ENCODE measurements at places on chromosomes 13 and 19.
A peak's percentile ranks its signal among the peaks of the same experiment; 100 is the strongest.

DNA sequence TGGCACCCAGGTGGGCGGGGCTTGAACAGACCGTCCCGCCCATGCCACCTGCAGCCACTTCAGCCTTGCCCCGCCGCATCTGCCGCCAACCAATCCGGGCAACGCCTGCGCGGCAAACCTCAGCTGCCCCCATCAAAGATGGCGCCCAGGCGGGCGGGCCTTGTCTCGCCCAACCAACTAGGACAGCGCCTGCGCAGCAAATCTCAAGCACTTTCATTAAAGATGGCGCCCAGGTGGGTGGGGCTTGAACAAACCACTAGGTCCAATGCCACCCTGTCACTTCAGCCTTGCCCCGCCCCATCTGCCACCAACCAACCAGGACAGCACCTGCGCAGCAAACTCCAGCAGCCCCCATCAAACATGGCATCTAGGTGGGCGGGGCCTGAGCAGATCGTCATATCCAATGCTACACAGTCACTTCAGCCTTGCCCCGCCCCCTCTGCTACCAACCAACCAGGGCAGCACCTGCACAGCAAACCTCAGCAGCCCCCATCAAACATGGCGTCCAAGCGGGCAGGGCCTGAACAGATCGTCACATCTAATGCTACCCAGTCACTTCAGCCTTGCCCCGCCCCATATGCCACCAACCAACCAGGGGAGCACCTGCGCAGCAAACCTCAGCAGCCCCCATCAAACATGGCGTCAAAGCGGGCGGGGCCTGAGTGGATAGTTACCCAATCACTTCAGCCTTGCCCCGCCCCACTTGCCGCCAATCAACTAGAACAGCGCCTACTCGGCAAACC lies 1.4 kb downstream of the PEG3 start:
- no peak for DNase-seq

- no peak for DNase-seq
These were observed 180.9 kb downstream of the B3GLCT start for GRCh38 chr13:31380715-31381114.

DNA sequence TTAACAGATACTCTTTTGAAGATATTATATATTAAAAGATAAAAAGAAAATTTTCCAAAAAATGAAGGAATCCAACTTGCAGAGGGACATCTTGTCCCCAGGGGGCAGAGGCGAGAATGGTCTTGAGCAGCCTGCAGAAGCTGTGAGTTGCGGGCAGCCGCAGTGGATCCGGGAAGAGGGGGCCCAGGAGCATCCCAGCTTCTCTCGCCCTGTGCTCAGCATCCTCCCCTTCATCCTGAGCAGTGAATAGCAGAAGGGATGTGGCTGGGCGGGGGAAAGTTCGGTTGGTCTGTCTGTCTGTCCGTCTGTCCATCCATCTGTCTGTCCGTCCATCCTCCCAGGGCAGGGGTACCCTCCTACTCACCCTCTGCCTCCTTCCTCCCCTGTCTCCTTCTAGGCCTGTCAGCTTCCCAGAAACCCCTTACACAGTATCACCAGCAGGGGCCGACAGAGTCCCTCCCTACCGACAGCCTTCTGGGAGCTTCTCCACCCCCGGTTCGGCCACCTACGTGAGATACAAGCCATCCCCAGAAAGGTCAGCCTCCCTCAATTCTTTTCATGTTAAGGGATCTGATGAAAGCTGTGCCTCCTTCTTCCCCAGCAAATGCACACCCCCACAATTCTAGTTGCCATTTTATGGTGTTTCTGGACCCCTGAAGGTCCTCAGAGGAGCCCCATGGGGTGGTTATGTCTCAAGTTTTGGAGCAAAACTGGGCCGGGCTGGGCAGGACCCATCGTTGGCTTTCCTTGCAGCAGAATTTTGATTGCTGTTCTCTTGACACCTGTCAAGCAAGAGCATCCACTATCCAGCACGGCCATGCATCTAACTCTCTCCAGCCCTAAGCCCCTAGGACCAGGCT lies 81.6 kb downstream of the DPF1 start:
- peak; percentile 53 for DNase-seq

- no peak for DNase-seq
These were observed 780.1 kb downstream of the SLITRK6 start for GRCh38 chr13:85019121-85019520.

- no peak for DNase-seq
These were observed 182.8 kb downstream of the MYO16 start for GRCh38 chr13:108812165-108812564.

GRCh38 chr13:95800436-95800835 lies 123.5 kb downstream of the DNAJC3 start:
- no peak for DNase-seq

DNA sequence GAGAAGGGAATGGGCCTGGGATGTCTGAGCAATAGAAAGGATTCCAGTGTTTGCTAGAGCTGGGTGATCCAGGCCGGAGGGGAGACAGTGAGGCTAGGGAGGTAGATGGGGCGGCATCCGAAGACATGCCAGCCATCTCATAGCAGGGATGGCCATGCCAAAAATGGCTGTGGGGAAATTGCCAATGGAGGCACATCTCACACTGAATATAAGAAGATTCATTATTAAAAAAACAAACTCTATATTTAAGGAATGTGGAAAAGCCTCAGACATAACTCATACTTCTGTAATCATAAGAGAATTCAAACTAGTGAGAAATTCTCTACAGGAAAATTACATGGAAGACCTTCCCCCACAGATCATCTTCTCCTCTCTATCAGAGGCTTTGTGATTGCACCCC lies 289.2 kb downstream of the FGF9 start:
- no peak for DNase-seq

- no peak for DNase-seq
These were observed 8.6 kb downstream of the ISOC2 start for GRCh38 chr19:55452749-55453346.

GRCh38 chr13:27765650-27766049 lies 26.6 kb upstream of the GSX1 start:
- DNase-seq = no peak

- DNase-seq = no peak
These were observed 126.9 kb upstream of the SLC7A1 start for GRCh38 chr13:29722415-29722814.

DNA sequence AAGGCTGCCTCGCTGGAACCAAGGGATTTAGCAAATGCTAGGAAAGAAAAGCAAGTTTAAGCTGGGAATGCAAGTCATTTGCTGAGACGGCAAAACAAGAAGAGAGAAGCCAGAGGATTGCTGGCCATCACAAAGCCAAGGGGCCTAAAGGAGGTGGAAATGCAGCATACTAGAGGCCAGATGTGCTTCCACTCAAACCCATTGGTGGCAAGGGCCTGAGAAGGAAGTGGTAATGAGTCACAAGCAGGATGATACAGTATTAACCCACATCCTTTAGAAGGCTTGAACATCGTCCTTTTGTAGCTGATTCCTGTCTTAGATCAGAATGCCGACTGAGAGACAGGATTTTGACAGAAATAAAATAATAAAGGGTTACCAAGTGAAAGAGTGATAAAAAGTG lies 68.2 kb downstream of the ITGBL1 start:
- no peak for DNase-seq

DNA sequence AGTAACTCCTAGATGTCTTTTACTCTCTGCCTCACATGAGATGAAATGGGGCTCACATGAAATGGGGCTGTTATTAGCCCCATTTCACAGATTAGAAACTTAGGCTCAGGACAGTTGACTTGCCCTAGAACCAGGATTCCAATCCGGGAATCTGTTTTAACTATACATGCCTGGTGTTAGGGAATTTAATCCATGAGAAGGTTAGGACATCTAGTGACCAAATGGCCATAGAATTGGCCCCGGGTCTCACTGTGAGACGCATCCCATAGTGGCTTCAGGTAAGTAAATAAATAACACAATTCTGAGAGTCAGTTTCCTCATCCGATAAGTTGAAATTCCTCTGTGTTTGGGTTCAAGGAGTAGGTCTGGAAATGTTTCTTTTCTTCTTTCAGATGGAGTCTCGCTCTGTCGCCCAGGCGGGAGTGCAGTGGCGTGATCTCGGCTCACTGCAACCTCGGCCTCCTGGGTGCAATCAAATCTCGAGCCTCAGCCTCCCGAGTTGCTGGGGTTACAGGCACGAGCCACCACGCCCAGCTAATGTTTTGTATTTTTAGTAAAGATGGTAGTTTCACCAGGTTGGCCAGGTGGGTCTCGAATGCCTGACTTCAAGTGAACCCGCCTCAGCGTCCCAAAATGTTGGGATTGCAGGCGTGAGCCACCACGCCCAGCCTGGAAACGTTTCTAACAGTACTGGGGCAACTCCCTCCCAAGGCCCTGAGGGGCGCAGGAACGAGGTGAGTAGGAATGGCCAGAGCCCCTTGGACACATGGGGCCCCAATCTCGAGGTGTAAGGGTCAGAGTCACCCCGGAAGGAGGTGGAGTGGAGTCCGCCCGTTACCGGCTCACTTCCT lies 1.2 kb upstream of the ZNF574 start:
- peak; percentile 48 for DNase-seq

GRCh38 chr13:33185853-33186252 lies 99.7 kb downstream of the STARD13 start:
- DNase-seq = no peak

DNA sequence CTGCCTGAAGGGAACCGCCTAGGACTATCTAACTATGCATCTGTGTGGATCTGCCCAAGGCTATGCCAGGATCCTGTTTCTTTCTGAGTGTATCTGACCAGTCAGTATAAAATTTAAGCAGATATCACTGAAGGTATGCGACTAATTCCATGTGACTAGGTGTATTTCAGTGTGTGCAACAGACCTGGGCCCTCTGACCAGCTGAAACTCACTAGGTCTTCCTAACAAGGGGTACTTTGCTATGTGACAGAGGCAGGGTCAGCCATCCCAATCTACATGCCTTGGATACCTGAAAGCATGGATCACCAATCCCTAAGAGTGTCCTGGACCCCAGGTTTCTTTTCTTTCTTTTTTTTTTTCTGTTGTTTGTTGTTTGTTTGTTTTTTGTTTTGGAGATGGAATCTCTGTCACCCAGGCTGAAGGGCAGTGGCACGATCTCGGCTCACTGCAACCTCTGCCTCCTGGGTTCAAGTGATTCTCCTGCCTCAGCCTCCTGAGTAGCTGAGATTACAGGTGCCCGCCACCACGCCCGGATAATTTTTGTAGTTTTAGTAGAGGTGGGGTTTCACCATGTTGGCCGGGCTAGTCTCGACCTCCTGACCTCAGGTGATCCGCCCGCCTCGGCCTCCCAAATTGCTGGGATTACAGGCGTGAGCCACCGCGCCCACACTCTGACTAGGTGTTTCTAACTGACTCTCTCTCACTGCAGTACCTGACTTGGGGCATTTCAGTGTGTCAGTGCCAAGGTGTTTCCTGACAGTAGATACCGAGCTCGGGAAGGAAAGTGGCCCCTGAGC lies 43.5 kb downstream of the FCGBP start:
- DNase-seq = no peak

GRCh38 chr13:75102001-75102716 lies 379.8 kb downstream of the TBC1D4 start:
- no peak for DNase-seq

DNA sequence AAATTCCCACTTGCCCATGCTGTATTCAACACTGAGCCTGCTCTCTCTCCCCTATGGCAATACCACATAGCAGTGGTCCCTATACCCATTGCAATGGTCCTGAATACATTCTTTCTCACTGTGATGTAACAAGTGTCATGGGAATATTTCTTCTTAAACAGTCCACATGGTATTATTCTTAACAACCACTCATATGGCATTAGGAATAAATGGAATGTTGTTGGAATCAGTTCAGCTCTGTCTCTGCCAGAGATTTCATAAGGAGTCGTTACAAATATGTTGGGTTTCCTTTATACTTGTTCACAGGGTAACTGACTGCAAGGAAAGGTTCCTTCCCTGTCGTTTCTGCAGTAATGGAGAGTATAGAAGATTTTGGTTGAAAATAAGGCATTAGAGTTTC lies 128.3 kb upstream of the SPATA13 start:
- DNase-seq = no peak

DNA sequence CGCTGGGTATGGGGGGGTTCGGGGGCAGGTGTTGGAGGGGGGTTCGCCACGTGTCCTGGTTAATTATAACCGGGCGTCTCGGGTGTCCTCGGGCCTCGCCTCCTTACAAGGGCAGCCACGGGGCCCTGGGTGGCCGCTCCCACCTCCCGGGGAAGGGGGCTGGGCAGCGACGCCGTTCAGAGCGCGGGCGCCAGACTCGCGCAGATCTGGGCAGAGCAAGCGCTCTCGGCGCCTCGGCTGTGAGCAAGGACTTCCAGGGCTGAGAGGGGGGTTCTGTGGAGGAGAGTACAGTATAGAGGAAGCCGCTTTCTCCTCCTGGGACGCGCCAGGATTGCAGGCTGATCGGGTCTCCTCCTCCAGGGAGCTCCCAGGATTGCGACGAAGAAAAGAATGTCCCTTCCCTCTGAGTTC lies 1.0 kb upstream of the CKM start:
- no peak for DNase-seq

DNA sequence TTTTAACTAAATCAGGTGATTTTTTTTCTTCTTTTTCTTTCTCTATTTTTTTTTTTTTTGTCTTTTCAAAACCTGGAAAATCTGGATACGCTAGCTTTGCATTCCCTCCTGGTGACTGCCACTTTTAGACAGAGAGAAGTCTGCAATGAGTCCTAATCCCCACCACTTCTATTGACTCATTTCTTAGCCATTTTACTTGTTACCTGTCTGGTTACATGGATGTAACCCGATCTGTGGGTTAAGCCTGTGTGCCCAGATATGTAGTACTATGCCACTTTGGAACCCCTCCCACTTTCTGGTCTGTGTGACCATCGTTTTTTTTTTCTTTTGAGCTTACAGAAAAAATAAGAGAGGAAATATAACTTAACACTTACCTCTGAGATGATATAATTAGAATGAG lies 817.8 kb upstream of the PCDH9 start:
- DNase-seq = no peak

DNA sequence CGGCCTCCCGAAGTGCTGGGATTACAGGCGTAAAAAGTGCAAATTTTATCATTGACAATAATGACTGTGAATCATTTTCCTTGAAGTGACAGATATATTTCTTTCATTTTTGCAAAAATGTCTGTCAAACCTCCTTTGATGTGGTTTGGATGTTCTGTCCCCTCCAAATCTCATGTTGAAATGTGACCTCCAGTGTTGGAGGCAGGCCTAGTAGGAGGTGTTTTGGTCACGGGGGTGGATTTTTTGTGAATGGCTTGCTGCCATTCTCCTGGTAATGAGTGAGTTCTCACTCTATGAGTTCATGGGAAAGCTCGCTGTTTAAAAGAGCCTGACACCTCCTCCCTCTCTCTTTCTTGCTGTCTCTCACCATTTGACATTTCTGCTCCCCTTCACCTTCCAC lies 5.5 kb upstream of the SLC1A6 start:
- no peak for DNase-seq

- no peak for DNase-seq
These were observed 56.0 kb downstream of the ZNF536 start for GRCh38 chr19:30428092-30428680.

All from GM12892 (cell line).